ENCODE measurements at places on chromosomes 3 and 15.

GRCh38 chr15:23497710-23498111, 50.7 kb upstream of the GOLGA6L2 start:
- peak; percentile 4 for DNase-seq

- no peak for DNase-seq
Observed at GRCh38 chr3:24740326-24740725, 245.7 kb upstream of the THRB start.

DNA sequence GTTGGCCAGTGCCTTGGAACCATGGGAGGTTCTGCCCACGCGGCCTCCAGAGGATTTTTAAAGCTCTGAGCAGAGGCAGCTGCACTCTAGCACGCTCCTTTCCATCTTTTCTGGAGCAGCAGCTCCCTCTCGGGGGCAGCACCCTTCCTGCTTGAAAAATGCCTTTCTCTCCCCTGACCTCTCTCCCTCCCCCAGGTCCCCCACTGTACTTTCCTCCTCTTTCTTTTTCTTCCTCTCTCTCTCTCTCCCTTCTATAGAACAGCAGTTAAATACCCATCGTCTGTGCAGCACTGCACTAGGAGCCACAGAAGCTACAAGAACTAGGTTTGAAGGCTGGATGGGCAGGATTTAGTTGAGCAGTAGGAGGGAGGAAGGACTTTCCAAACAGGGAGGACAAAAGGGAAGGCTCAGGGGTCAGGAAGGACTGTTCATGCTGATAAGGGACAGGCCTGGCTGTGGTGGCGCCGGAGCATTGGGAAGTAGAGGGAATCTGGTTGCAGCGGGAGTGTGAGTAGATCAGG, 4.4 kb downstream of the ALPK3 start:
- no peak for DNase-seq

DNA sequence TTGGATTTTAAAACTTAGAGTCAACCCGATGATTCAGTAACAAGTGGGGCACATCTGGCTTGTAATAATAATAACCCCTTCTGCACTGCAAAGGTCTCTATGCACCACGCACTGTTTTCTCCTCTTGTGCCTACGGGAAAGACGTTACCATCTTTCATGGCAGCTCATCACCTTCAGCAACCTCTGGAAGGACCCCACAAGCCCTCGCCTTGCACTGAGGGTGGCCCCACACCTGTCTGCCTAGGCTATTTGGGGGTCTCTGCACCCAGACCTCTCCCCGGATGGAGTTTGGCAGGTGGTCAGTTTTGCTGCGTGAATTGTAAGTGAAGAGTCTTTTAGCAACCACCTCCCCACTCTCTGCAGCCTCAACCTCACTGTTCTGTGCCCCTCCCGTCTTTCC, 138.6 kb upstream of the MEF2A start:
- DNase-seq: no peak

- no peak for DNase-seq
Observed at GRCh38 chr15:57440799-57441198, 64.5 kb downstream of the CGNL1 start.

DNA sequence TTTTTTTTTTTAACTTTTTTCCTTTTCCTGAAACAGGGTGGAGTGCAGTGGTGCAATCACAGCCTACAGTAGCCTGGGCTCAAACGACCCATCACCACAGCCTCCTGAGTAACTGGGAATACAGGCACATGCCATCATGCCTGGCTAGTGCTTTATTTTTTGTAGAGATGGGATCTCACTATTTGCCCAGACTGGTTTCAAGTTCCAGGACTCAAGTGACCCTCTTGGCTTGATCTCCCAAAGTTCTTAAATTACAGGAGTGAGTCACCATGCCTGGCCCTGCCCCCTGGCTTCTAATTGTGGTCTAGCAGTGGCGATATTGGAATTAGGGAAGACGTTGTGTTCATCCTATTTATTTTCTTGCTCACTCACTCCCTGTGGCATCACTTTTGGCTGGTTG, 1138.4 kb downstream of the SI start:
- no peak for DNase-seq

DNA sequence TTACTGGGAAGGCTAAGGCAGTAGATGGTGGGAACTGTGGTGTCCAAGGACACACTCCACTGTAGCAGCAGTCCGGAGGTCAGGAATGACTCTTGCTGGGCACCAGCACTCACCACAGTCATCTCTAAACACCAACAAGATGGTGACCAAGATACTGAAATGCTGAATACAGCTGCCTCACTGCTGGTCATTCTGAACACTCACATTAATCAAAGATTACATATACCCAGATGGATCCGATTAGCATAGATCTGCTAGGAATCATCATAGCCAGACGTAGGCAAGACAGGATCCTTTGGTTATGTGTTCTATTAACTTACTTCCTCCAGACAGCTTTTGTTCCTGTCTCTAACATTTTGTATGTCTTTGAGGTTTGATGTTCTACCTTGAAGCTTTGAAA, 134.9 kb upstream of the BFSP2 start:
- DNase-seq: no peak

GRCh38 chr15:95715906-95716656, 614.4 kb upstream of the NR2F2 start:
- DNase-seq: no peak

DNA sequence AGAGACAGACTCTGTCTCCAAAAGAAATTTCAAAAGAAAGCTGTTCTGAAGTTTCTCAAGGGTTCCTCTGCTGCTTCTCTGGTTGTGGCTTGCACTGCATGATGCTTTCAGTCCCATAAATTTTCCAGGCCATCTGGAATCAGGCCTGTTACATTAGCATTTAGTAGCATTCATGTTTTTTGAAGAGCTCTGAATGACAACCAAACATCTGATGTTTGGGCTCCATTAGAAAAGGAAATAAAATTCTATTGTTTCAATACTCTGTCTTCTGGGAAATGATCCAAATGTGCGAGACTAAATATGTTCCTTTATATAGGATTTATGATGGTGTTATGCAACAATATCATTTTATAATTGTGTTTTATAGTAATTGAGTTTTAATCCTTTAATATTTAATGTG, 455.8 kb downstream of the GABRG3 start:
- no peak for DNase-seq

- no peak for DNase-seq
Observed at GRCh38 chr3:14379843-14380242, 22.6 kb upstream of the SLC6A6 start.

DNA sequence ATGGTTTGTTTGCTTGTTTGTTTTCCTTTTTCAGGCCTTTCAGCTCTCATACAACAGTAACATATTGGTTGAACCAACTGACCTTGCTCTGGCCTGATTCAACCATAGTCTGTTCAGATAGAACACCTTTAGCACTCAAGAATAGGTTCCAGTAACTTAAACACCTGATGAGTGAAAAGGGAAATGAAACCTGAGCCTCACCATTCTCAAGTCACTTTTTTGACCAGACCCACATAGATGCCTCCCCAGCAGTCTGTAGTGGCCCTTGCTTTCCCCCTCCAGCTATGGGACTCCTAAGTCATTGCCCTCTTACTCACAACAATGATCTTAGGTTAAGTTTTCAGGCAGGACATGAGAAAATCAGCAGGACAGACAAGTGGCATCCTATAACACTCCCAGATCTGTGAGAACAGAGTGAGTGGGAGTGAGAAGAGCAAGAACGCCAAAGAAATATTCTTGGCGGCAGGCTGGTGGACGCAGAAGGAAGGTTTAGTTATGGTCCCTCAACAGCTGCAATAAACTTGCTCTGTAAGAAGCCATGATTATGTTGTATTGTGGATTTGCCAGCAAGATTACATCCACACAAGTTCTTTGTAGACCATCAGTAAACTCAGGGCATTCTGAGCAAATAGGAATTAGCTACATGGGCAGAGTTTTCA, 367.5 kb downstream of the MECOM start:
- DNase-seq: no peak

GRCh38 chr15:33587773-33588172, 277.0 kb downstream of the RYR3 start:
- no peak for DNase-seq

DNA sequence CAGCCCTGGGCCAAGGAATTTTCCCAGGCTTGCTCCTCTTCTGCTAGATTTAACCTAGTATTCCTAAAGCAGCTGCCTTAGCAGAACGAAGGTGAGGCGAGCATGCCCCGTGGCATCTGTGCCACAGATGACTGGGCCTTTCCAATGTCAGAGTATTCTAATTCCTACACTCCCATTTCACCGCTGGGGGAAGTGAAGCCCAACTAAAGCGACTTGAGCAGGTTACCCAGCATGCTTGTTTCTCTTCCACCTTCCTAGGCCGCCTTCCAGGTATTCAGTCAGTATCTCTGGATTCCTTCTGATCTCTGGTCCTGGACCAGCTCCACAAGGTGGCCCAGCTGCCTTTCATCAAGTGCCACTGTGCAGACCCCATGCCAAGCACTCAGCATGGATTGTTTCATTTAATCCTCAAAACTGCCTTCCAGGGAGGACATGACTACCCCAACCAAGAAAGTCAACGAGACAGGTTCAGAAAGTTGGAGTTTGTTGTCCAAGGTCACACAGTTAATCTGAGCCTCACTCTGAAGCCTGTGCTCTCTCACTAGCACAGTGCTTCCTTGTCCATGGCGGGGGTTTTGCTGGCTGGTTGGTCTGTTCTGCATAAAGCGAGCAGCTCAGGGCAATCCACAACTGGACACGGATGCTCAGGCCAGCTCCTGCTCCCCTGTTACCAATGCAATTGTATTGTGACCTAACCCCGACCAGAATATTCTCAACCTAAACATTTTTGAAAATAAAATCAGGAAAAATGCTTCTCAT, 15.1 kb downstream of the MYO5C start:
- no peak for DNase-seq

DNA sequence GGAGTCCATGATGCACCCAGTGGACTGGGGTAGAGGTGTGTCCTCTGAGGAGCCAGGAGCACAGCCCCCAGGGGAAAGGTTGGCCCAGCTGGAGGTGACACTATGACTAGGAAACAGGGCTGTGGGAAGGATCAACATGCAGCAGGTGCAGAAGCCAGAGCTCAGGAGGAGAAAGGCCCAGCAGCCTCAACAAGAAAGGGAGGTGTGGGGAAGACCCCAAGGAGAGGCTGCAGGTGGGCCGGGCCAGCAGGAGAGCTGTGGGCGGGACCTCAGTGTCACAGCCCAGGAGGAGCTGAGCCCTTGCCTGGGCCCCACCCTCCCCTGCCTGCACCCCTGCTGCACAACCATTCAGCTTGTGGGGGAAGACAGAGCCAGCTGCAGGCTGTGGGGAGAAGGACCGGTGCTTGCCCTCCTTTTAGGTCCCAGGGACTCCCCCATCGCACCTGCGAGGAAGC, 18.4 kb upstream of the KLF13 start:
- DNase-seq: no peak

DNA sequence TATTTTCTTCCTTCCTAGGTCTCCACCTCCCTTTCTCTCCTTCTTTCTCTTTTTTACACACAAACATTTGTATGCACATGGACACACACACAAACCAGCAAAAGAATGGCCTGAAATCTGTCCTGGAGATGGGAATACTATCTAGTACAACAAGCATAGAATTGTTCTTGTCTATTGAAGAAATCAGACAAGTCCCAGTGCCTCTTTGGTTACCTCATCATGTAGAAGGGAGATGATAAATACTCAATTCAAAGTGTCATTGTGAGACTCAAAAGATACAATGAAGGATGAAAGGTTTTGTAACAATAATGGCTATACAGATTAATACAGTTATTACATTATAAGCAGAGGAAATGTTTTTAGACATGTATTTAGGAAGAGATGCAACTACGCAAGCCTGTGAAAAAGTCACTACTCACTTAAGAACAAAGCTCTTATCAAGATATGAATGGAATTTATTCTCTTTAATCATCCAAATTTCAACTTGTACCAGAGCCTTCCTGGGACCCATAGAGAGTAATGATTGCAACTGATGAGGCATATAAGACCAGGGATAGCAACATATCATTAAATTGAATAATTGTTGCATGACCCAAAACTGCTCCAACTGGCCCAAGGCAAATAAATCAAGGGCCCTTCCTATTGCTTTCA, 43.2 kb downstream of the P3H2 start:
- no peak for DNase-seq

GRCh38 chr3:178320456-178321351, 215.5 kb upstream of the KCNMB2 start:
- peak; percentile 93 for DNase-seq

GRCh38 chr3:48187301-48187578, 977 bp downstream of the CDC25A start:
- DNase-seq: no peak

GRCh38 chr3:53422954-53423698, 71.3 kb upstream of the CACNA1D start:
- no peak for DNase-seq

GRCh38 chr3:146468671-146469149, 651 bp downstream of the PLSCR2 start:
- DNase-seq: no peak

- DNase-seq: no peak
Observed at GRCh38 chr3:102000620-102001209, 151.4 kb downstream of the NFKBIZ start.
